GM19239 (cell line): ENCODE measurements at places on chromosomes 12 and 14.

- DNase-seq = no peak
Measured at GRCh38 chr12:71958457-71958856, 19.8 kb downstream of the TPH2 start.

- DNase-seq = no peak
Measured at GRCh38 chr14:104974146-104974541, 4.0 kb downstream of the AHNAK2 start.

DNA sequence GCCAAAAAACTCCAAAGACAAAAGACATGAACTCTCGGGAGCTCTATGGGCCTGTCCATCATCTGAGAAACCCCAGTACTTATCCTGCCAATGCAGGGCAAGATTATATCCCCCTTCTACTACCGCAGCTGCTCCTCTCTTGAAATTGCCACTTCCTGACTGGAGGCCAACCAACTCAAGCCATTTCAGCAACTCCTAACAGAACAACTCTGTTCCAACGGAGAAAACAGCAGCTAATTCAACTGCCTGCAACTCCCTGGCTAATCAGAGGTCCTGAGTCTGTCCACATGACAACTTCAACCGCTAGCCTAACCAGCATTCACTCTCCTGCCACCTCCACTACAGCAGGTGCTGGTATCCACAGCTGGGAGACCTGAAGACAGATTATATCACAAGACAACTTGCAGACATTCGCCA lies 24.1 kb downstream of the CEP83 start:
- DNase-seq = no peak

- no peak for DNase-seq
Measured at GRCh38 chr14:22594156-22594716, 3.9 kb upstream of the ABHD4 start.

DNA sequence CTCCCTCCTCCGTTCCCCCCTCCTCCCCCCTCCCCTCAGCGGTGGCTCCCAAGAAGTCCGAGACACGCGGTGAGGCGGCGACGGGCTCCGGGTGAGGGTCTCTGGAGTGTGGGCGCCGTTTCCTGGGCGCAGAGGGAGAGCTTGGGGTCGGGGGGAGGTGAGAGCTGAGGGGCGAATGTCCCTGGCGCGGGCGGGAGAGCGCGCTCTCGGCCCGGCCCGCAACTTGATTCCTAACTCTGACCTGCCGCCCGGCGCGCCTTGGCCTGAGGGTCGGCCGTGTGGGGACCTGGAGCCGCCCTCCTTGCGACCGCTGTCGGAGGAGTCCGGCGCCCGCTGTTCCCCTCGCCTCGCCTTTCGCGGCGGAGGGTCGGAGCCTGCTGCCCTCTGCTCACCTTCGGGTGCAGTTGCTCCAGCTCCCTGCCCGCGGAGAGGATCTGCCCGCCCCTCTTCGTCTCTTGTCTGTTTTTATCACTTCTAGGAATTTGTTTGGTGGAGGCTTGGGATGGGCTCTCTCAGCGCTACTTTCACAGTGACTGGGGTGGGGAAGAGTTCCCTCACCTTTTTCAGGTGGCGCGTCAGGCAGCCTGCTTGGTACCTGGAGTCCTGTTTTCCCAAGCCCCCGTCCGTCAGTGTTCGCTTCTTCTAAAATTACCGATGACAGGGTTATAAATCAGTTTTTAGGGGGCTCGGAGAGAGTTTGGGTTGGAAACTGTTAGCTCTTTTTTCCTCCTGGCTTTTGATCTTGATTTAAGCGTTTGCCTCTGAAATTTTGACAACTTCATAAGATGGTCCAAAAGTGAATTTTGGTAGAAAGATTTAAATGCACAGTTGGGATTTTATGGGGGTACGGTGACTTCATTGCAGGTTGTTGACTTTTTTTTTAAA lies 495 bp downstream of the ADIPOR2 start:
- DNase-seq = no peak

DNA sequence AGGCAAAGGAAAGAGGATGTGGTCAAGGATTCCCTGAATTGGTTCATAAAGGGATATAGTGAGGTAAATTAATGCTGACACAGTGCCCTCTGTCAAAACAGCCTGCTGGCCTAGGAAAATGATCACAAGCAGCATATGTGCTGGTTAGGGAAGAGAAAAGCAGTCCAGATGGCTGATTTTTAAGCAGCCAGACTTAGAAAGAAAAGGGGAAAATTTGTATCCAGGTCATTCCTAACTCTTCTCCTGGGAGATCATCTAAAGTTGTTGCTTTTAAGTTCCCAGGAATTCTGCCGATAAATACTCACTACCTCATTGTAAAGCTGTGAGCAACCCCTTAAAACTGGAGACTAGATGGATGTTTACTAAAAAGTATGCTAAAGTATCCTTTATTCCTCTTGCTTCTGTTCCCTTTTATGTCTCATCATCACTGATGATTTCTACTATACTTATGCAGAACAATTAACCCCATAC lies 46.4 kb upstream of the CNOT2 start:
- DNase-seq = no peak

GRCh38 chr12:128444598-128444997 lies 177.6 kb downstream of the TMEM132C start:
- no peak for DNase-seq

DNA sequence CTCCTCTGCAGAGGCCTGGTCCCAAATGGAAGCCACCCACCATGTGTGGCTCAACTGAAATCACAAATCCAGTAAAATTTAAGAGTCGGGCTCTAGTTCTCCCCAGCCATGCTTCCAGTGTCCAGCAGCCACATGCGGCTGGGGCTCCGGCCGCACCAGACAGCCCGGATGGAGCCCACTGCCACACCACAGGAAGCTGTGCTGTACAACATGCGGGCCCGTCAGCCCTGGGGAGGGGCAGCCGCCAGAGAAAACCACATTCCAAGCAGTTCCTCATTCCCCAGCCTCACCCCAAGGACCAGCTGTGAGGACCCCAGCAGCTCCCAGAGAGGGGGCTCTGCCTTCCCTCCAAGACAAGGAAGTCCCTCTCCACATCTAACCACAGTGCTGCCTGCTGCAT lies 135.0 kb downstream of the NCOR2 start:
- DNase-seq = no peak

GRCh38 chr12:125382926-125383325 lies 317.7 kb downstream of the AACS start:
- DNase-seq = no peak

- DNase-seq = no peak
Measured at GRCh38 chr12:9730591-9730990, 2.3 kb downstream of the CLECL1 start.

DNA sequence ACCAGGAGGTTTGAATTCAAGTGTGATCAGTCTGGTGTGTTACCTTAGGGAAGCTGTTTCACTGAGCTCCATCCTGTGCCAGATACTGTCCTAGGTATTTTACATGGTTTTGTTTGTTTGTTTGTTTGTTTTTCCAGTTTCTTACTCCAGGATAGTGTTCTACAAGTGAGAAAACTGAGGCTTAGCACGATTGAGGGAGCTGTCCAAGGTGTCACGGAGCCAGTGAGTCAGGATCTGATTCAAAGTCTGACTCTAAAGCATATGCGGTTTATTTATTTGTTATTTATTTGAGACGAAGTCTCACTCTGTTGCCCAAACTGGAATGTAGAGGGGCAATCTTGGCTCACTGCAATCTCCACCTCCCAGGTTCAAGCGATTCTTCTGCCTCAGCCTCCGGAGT lies 79.7 kb upstream of the GNG2 start:
- DNase-seq = no peak

DNA sequence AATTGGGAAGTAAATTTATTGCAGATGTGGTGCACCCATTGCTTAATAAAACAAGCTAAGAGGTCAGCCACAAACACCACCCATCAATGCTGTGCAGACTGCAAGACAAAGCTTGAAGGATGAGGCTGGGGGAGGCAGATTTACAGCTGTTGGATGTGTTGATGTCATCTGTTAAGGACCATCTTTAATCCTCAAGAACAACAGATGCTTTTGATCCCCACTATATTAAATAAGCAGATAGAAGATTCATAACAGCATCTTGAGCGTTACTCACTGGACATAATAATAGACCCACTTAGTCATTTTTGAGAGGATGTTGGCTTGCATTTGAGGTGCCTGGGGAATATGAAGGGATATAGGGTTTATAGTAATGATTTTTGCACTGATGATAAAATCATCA lies 58.8 kb downstream of the GPR68 start:
- DNase-seq = no peak

GRCh38 chr14:91078095-91078737 lies 17.8 kb upstream of the RPS6KA5 start:
- no peak for DNase-seq

DNA sequence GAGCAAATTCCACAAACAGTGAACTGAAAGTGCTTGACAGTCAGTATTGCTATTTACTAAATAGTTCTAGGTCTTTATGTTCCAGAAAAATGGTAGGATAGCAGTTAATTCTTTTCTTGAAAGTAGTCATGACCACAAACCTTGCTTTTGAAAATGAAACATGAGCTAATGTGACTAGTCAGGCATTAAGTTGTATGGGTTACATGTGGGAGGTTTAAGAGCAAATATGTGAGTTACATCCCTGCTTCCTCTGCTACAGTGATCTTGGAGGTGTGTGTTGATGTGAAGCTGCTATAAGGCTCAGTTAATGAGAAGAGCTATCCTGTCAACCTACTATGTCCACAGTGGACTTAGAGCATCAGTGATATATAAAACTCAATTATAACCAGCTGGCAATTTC lies 741.6 kb downstream of the FSCB start:
- DNase-seq = no peak

- DNase-seq = no peak
Measured at GRCh38 chr12:43004141-43004540, 414.6 kb upstream of the PRICKLE1 start.

DNA sequence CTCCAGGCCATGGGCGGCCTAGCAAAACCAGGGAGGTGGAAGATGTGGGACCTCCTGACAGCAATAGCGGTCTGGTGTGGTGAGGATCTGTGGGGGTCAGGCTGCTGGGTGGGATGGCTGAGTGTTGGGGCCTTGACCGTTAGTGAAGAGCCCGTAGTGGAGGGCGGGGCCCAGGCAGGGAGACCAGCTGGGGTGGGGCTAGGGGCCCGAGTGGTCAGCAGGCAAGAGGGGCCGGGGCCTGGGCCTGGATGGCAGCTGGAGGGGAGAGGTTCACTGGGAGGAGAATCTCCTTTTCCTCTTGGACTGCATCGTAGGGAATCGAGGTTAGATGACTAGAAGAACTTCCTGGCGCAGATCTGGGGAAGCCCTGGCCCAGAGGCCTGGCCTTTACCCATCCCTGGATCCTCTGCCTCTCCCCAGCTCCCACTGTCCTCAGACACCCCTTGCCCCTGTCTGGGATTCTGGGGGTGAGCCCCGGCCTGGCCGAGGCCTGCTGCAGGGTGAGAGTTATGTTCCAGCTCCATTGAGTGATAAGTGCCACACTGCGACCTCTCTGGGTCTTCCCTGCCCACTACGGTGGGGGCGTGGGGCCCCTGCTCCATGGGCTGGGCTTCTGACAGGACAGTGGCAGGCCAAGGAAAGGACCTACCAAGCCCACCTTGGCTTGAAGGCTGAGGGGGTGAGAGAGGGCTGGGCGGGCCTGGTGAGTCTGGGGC lies 47.1 kb downstream of the KRT80 start:
- no peak for DNase-seq

- no peak for DNase-seq
Measured at GRCh38 chr12:127791217-127791616, 475.8 kb upstream of the TMEM132C start.

DNA sequence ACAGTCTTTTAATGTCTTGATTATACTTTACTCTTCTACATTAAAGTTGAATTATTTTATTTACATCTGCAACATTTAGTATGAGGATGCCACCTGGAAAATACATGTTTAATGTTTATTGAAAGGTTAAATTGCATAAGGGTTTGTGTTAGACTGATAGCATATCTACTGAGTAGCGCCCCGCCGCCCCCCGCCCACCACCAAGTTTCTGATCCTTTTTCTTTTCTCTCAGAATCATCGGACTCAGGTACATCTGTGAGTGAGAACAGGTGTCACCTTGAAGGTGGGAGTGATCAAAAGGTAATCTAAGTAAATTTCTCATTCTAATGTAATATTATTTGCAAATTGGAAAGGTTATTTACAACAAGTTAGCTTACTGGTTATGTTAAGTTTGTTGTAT lies 16.2 kb downstream of the MDM2 start:
- no peak for DNase-seq

- DNase-seq = no peak
Measured at GRCh38 chr12:52182898-52183543, 8.8 kb downstream of the KRT80 start.

DNA sequence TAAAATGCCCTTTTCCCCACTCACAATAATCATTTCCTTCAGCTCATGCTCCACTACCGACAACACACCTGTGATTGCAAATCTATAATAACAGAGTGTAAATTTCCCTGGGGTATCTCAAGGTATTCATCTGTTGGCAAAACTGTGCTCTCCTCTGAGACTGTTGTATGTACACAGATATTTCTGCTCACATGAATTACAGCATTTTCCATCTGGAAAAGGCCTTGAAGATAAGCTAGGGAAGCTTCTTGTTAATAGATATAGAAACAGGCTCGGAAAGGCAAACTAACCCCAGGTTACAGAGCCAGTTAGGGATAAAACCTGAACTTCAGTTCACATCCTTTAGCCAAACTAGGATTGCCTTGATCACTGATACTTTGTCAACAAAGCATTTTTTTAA lies 210.4 kb upstream of the KRR1 start:
- no peak for DNase-seq

- DNase-seq = no peak
Measured at GRCh38 chr12:21819678-21820077, 45.2 kb upstream of the KCNJ8 start.

DNA sequence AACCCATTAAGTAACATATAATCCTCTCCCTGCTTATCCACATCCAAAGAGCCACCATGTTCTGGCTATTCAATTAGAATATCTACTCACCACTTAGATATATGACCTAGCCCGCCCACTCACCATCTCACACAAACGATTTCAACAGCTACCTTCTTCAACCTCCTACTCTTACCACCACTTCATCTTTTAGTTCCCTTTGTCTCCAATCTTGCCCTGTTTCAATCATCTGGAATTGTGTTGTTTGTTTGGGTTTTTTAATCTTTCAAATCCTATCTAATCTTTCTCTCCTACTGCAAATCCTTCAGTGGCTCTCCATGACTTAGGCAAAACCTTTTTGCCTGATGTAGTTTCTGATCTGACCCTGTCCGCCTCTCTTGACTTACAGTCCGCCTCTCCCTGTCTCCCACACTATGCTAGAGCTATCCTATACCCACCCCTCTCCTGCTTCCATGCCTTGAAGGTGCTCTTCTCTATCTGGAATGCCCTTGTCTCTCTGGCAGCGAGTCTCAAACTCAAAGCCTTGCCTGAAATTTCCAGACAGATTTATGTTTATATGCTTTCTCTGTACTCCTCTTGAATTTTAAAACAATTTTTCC lies 161.0 kb upstream of the CRY1 start:
- DNase-seq = no peak

GRCh38 chr12:93762059-93762719 lies 85.0 kb downstream of the CRADD start:
- no peak for DNase-seq

GRCh38 chr14:73842851-73843250 lies 8.8 kb upstream of the PTGR2 start:
- DNase-seq = no peak

DNA sequence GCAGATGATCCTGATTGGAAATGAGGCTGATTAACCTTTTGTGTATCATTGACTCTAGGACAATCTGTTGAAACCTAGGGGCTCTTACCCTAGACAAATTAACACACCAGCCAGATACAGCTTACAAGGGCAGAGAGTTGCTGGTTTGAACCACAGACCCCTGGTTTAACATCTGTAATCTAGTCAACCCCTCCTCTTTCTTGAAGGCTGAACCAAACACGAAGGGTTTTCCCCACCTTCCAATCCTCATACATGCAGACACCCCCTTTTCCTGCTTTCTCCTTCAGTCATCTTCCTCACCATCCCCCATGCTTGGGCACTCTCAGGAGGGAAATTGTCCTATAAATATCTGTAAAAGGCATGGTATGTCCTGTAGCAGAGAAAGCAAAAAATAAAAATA lies 126.0 kb upstream of the HIF1A start:
- no peak for DNase-seq
